Fibroblast of skin of scalp (primary cell): ENCODE measurements at places on chromosomes 3 and 15.

- DNase-seq = no peak
These were observed 99.5 kb downstream of the SV2B start for GRCh38 chr15:91199511-91199910.

GRCh38 chr3:79983118-79983517, 215.3 kb upstream of the ROBO1 start:
- DNase-seq = no peak

- no peak for DNase-seq
These were observed 17.7 kb downstream of the TICRR start for GRCh38 chr15:89593018-89593417.

- no peak for DNase-seq
These were observed 10.3 kb upstream of the CD47 start for GRCh38 chr3:108100906-108101660.

DNA sequence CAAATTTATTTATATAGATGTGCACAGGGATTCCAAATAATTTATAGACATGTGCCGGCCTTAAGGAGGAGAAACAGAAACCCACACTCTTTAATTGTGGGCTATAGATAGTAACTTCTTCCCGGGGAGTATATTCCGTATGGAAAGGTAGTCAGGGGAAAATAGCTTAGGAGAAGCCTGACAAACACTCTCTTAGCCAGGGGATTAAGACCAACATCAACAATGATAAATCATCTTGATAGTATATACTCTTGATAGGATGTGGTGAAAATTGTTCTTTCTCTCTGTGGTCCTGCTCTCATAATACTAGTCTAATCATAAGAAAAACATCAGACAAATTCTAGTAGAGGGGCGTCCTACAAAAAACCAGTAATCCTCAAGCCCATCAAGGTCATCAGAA, 8.2 kb upstream of the BCL6 start:
- DNase-seq = no peak

- DNase-seq = peak; percentile 24
These were observed 70.7 kb downstream of the CYP19A1 start for GRCh38 chr15:51267703-51268083.

DNA sequence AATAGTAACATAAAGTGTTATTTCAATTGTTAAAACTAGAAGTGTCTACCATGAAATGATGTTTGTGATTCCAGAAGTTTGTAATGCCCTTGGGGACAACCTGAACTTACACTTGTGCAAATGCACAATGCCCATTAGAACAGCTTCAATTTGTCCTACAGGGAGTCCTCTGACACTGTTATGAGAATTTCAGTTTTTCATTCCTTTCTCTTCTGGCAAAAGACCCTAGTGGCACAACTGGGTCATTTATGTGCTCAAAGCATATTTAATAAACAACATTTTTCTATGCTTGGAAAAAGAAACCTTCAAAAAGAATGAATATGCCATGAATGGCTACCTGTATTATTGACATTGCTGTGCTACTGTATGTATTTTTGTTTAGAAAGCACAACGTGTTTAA, at the start of gene OR5H1:
Gene OR5H1 (plus strand): TSS at position 301 of the 400 bp plus-strand sequence. CDS start 1,977 bp downstream, outside the sequence.
- no peak for DNase-seq

DNA sequence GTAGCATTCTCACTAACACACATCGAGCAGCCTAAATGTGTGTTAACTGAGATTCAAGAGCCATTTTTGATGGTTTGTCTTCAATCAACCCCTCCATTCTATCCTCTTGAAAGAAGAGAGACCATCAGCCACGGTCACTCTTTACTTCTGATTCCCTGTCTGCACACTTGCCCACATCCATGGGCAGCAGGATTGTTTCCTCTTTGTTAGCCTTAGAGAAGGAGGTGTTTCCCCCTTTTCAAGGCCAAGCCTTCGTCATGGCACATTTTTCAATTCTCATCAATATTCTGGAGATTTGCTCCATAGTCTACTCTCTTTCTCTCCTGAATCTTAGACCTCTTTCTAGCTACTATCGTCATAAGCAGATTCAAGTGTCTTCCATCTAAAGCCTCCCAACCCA, 522.4 kb upstream of the NAALADL2 start:
- DNase-seq = no peak

DNA sequence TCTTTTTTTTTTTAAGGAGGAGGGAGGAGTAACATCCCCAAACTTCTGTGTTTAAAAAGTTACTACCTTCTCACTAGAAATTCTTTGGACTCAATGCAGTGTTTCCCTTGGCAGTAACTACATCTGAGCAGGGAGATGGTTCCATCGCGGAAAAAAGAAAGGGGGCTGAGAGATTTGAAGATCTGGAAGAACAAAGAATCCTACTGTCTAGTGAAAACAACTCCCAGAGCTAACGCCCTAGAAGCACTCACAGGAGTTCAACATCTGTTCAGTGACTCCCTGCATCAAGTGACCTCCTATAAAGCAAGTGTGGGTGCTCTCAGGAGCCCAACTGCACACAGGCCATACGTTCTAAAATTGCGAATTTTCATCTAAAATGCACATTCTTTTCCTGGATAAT, 66.8 kb upstream of the PXYLP1 start:
- no peak for DNase-seq

- no peak for DNase-seq
These were observed 224.3 kb downstream of the SNRPN start for GRCh38 chr15:25178835-25179672.

GRCh38 chr3:54378184-54378583, 255.8 kb downstream of the CACNA2D3 start:
- no peak for DNase-seq

GRCh38 chr3:104102386-104102785, 1264.3 kb upstream of the ALCAM start:
- DNase-seq = peak; percentile 70

GRCh38 chr3:57974796-57975388, 33.3 kb upstream of the FLNB start:
- DNase-seq = peak; percentile 99

DNA sequence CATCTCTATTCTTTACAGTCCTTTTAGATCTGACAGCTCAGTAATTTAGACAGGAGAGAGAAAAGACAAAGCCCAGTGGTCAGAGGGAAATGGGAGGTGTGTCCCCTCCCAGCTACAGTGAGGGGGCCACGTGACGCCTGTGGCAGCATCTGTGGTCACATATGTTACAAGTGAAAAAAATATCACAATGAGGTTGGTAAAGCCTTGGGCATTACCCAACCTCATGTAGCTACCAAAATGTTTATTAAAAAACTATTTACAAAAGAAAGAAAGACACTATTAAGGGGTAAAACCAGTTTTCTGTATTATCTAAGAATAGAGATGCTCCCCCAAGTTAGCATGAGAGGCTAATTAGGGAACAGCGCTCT, 42.9 kb upstream of the PLCL2 start:
- no peak for DNase-seq

GRCh38 chr3:2823437-2824211, 286.6 kb downstream of the IL5RA start:
- DNase-seq = no peak

- no peak for DNase-seq
These were observed 161.3 kb downstream of the EPHB1 start for GRCh38 chr3:134956395-134956794.

- no peak for DNase-seq
These were observed 71.5 kb downstream of the FAM174B start for GRCh38 chr15:92584105-92584504.
